T follicular helper cell (primary cell): ENCODE measurements at places on chromosomes 6 and 20.

DNA sequence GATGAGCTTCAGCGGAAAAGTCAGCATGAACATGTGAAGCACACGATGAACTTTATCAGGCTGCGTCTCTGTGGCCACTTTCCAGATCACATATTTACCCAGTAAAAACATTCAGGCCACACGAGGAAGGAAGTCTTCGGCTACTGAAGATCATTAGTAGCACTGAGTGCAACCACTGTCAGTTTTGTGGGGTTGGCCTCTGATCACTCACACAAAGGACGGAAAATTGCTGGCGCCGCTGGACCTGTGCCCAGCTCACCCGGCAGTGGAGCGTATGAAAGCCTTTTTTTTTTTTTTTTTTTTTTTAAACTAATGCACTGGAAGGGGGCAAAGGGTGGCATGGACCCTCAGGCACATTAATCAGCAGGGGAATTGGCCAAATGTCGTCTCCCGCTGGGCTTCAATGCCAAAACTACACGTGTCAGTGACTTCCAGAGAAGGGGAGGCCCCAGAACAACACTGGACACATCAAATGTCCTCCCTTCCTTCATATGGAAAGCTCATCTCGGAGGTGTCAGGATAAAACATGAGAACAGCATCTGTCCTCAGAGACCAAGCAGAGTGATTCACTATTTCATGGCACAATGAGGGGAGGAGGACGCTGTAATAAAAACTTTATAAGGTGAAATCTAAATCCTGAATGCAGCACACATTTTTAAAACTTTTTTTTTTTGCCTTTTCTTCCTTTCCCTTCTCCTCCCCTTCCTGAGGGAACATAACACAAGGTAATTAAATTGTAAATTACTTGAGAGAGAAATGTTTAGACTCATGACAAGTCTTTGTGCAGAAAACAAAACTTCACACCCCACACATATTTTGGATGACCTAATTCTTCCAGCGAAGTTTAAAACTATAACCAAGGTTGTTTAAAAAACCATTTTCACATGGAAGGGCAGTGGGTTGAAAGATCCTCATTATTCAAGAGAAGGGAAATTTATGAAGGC lies 223.4 kb downstream of the FOXC1 start:
- DNase-seq: no peak

GRCh38 chr6:26525838-26526237 lies 12.3 kb upstream of the HMGN4 start:
- DNase-seq: no peak

DNA sequence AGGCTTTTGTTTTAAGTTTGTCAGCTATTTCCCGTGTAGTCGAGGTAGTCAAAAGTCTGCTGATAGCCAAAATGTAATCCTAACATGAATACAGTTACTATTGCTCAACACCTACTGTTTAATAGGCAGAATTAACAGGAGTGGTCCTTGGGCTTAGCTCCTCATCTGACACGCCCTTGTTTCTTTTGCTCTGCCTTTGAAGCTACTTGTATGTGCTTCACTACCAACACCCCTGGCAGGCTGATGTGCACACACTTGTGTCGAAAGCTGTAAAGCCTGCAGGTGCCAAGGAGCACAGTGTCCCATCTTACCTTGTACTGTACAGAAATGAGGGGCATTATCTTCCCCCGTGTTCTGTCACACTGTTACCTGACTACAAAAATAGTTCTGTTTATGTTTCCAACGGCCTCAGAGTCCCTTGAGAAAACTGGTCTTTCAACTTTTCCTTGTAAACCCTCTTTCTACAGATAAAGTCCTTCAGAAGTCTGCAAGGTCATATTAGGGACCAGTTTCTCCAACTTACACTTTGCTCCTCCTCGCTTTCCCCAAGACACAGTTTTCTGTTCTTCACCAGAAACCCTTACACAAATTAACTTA lies 9.3 kb downstream of the SDHAF4 start:
- DNase-seq: no peak

GRCh38 chr20:19074356-19074755 lies 138.1 kb upstream of the SLC24A3 start:
- no peak for DNase-seq

DNA sequence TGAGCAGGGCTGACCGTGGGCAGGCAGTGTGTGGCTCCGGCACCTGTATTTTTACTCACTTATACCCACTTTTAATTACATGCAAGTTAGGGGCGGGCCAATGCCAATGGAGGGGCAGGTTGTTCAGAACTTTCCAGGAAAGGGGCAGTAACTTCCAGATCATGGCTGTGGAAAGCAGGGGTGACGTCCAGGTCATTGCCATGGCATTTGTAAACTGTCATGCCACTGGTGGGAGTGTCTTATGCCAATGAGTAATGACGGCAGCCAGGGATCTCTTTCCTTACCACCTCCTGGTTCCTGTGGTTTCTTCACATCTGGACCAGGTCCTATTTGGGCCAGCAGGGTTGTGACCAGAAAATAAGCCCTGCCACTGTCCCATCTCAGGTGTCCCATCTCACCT lies 258.7 kb downstream of the THBS2 start:
- DNase-seq: no peak

DNA sequence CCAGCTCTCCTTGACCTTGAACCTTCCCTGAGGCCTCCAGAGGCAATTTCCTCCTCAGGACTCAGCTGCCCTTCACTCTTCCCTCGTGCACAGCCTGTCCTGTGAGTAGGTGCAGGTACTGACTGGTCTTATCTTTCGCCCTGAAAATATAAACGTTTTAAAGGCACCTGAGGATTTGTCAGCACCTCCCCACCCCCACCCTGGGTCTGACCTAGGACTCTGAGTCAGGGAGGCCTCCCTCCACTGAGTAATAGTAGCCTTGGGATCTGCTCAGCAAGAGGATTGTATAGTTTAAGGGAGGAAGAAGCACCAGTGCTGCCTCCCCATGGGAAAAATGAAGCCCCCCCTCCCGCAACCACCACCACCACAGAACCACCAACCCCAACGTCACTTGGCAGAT lies 54.6 kb downstream of the PPARD start:
- DNase-seq: no peak

DNA sequence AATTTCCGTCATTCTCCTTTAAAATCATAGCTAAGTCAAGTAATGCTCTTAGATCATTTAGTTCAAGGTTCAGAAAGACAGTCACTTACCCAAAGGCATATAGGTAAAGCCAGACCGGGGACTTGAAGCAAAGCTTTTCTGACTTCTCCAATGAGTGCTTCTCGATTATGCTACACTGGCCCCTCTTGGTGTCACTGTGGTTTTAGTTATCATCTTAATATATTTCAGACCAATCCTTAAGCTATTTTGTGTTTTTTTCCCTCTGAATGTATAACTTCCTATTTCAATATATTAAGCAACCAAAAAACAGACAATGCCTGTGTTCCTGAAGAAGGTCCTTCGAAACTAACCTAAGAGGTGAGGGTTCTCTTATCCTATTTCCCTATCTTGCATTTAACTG lies 3.9 kb downstream of the PRDM1 start:
- DNase-seq: no peak
